ENCODE measurements at places on chromosomes 5 and 9.

- DNase-seq, result no peak
Observed at GRCh38 chr9:106403081-106403480, 459.9 kb upstream of the ZNF462 start.

- DNase-seq, result no peak
Observed at GRCh38 chr9:129866394-129867135, 31.3 kb downstream of the USP20 start.

DNA sequence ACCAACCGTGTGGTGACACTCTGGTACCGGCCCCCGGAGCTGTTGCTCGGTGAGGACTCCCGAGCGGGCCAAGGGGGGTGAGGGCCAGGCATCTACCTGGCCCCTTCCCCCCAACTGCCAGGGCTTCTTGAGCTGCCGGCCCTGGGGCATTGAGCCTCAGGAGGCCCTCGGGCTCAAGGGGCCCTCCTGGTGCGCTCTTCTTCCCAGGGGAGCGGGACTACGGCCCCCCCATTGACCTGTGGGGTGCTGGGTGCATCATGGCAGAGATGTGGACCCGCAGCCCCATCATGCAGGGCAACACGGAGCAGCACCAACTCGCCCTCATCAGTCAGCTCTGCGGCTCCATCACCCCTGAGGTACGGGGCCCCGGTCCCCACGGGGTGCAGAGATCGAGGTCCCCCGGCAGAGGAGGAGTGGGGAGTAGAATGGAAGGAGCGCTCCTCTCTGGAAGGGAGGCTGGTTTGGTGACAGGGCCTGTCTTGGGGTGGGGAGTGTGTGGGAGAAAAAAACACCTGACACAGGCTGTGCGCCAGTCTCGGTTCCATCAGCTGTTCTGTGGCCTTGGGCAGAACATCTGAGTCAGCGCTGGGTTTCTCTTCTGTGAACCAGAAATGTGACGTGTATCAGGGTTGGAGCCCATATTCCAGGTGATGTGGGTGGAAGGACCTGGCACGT, 2.6 kb downstream of the CDK9 start:
- no peak for DNase-seq

DNA sequence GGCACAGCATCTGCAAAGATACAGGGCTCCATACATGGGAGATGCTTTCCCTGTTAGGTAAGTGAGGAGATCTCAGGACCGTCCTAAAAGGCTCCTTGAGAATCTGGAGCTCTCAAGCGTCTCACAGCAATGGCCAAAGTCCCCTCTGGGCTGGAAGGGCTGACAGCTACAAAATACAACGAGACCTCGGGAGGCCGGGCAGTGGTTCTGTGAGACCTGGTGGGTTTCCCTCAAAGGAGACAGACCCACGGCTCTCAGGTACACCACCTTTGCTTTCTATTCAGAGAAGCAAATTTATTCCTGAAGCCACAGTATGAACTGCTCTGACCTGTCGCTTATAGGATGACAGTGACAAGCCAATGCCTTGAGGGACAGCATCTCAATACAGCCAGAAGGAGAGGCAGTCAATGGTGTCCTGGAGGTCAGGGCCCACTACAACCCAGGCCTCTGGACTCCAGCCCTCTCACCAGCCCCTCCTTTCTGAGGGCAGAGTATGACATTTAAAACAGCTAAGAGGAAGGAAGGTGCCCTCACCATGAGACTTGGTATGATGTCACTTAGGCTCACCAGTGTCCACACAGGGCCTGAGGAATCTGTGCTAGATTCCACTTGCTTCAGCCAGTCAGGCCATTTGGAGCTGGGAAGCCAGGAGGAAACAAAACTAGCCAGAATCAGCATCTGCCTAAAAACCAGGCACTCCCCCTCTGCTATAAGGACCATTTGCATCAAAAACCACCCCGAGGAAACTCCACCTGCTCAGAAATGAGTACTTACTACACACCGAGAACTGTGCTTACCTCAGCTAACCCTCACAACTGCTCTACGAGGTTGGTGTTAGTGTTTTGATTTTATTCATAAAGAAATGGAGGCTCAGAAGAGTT, 86.5 kb upstream of the FSTL4 start:
- no peak for DNase-seq

DNA sequence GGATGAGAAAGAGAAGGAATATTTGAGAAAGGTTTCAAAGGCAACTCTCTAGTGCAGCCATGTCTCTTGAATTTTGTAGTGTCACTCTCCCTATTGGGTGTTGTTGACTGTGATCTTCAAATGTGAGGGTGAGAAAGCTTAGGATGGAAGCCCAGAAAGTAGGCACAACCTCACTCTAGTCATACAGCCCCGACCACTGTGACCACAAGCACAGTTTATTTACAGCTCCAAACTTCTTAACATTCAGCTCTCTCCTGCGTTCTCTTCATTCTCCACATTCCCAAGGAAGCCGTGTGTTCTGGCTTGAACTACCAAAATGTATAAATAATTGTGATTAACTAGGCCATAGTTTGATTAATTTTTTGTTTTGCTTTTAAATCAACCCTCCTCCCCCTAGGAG, 542.9 kb downstream of the LRRC70 start:
- DNase-seq, result no peak

DNA sequence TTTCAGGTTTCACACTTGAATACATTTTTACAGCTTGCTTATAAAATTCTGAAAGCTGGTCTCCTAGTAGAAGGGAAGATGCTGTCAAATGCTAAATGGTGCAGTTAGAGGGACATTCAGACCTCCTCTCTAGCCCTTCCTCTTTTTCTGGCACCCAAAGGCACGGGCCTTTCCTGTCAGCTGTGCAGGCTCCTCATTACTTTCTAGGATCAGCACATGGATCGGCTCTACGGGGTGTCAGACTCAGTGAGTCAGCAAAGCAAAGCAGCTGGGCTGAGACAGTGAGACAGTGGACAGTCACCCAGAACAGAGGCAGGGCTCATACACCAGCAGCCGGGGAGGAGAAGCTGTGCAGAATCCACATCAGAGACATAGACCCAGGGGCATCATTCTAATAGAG, 80.0 kb upstream of the TNC start:
- no peak for DNase-seq

DNA sequence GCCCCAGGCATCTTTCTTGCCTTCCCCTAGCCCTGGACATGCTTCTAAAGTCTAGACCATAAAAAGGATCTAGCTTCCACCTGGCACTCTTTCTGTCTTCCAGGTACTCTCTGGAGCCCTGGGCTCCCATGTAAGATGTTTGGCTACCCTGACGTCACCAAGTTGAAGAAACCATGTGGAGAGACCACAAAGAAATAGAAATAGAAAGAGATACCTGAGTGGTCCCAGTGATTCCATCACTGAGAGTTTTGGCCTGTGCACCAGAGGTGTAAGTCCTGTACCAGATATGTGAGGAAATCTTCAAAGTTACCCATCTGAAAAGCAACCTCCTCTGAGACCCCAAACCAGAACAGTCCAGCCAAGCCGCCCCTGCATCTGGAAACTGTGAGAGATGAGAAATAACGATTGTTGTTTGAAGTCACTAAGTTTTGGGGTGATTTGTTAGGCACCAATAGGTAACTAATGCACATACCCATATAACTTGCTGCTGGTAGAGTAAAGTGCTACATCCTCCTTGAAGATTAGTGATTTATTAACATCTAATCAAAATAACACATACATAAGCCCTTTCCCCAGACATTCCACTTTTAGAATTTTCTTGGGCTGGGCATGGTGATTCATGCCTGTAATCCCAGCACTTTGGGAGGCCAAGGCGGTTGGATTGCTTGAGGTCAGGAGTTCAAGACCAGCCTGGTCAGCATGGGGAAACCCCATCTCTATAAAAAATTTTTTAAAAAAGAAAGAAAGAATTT, 85.7 kb upstream of the LHFPL2 start:
- DNase-seq, result no peak

- no peak for DNase-seq
Observed at GRCh38 chr9:15744196-15744595, 191.4 kb downstream of the CCDC171 start.

- DNase-seq, result no peak
Observed at GRCh38 chr9:78691542-78691941, 394.6 kb downstream of the PSAT1 start.

- DNase-seq, result no peak
Observed at GRCh38 chr5:110338341-110339083, 388.0 kb downstream of the TMEM232 start.

GRCh38 chr5:125703616-125704015, 719.6 kb upstream of the GRAMD2B start:
- no peak for DNase-seq

DNA sequence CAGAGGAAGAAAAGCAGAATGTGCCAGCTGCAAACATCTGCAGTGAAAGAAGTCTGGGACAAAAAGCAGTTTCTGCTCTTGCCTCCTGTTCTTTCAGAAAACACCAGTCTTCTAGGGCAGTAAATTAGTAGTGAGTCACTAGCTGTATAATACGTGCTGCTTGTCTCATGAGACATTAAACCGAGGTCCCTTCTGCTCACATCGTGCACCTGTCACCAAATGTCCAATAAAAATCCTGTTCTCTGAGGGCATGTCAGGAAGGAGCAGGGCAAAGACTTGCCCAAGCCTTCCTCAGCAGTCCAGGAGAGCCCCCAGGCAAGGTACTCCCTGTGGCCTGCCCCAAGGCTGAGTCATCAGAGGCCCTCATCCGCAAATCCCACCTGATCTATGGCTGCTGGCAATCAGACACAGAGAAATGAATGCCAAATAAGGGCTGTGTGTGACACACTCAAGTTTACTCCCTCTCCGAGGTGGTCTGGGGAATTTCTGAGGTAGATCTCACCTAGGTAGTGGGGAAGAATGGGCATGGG, 255.3 kb upstream of the SMARCA2 start:
- no peak for DNase-seq

- DNase-seq, result no peak
Observed at GRCh38 chr5:67986761-67987160, 228.8 kb upstream of the PIK3R1 start.

- DNase-seq, result no peak
Observed at GRCh38 chr5:43839218-43839617, 236.2 kb downstream of the NNT start.

DNA sequence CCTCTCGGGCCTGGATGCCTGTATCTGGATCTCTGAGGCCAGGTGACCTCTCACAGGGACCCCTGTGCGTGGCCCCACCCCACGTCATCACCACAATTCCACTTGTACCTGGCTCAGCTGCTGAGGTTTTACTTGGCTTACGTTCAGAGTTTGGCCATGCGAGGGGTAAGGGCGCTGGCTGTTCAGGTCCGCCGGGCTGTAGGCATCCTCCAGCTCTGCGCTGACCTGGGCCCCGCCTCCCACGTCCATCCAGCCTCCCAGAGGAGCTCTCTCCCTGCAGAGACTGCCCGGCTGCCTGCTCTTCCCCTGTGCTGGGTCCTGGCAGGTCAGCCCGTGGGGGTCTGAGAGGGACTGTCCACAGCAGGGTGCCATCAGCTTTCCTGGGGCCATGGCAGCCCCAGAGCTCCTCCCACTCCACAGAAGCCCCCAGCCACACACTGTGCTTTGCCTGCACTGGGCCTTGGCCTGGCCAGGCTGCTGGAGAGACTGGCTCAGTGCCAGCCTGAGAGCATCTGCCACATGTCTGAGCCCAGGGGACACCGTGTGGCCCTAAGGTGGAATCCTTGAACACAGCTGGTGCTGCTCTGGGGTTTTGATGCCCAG, 43.6 kb downstream of the SLC6A3 start:
- DNase-seq, result no peak

- DNase-seq, result no peak
Observed at GRCh38 chr5:74433896-74434829, 206.4 kb downstream of the ENC1 start.

DNA sequence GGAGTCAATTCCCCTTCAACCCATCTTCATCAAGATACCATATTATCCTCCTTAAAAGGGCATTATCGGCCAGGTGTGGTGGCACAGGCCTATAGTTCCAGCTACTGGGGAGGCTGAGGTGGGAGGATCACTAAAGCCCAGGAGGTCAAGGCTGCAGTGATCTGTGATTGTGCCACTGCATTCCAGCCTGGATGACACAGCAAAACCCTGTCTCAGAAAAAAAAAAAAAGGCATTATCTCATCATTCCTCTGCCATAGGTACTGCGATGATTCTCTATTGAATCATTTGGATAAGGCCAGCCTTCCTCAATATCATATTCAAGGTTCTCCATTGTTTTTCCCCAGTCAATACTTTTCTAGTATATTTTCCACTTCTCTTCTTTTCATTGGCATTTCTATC, 39.2 kb upstream of the RAB3C start:
- DNase-seq, result no peak

DNA sequence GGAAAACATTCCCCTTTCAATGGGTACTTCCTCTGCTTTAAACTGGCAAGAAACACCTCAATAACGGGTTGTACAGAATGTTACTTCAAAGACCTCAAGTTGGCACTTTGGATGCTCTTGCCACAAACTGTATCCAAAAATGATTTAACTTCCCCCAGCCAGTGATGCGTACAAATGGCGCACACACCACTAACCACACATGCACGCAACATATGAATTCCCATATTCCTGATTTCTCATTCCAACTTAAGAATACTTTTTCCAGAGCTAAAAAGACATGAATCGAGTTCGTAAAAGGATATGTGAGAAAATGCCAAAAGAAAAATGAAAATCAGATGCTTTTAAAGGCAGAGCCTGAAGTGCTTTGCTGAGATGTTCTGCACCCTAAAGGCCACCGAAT, 388.0 kb upstream of the PIK3R1 start:
- no peak for DNase-seq

DNA sequence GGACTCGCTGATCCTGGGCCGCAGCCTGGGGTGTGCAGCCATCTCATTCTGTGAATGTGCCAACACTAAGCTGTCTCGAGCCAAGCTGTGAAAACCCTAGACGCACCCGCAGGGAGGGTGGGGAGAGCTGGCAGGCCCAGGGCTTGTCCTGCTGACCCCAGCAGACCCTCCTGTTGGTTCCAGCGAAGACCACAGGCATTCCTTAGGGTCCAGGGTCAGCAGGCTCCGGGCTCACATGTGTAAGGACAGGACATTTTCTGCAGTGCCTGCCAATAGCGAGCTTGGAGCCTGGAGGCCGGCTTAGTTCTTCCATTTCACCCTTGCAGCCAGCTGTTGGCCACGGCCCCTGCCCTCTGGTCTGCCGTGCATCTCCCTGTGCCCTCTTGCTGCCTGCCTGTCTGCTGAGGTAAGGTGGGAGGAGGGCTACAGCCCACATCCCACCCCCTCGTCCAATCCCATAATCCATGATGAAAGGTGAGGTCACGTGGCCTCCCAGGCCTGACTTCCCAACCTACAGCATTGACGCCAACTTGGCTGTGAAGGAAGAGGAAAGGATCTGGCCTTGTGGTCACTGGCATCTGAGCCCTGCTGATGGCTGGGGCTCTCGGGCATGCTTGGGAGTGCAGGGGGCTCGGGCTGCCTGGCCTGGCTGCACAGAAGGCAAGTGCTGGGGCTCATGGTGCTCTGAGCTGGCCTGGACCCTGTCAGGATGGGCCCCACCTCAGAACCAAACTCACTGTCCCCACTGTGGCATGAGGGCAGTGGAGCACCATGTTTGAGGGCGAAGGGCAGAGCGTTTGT, 19.9 kb downstream of the PTGES2 start:
- no peak for DNase-seq

- no peak for DNase-seq
Observed at GRCh38 chr9:126126807-126127206, 199.8 kb upstream of the MVB12B start.

GRCh38 chr9:124266826-124267201, 9.1 kb downstream of the NEK6 start:
- DNase-seq, result no peak
